ENCODE measurements at places on chromosomes 2 and 18.

DNA sequence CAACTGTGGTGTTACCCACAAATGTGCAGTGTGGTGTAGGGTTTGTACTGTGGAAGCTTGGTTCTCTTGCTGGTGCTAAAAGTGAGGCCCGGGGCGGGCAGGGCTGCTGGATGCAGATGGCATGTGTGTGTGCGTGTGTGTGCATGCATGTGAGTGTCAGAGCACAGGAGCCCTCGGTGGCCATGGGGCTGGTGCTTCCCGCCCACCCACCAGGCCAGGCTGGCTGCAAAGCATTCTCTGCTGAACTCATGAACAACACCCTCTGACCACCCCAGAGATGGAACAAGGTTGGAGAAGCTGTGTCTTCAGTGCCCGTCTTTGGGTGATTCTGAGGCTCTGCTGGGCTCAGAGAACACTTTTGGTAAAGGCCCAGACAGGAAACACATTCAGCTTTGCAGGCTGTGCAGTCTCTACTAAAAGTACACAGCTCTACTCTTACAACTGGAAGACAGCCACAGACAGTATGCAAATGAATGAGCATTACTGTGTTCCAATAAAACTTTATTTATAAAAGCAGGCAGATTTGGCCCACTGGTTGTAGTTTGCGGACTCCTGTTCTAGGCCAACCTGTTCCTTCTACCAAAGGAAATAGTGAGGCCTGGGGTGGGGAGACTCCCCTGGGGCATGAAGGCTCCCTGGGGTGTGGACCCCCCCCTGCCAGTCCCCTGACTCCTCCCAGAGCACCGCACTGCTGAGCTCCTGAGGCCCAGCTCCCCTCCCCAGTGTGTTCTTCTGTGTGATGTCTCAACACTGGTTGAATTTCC is 225.3 kb upstream of the HDAC4 start:
- DNase-seq: no peak

DNA sequence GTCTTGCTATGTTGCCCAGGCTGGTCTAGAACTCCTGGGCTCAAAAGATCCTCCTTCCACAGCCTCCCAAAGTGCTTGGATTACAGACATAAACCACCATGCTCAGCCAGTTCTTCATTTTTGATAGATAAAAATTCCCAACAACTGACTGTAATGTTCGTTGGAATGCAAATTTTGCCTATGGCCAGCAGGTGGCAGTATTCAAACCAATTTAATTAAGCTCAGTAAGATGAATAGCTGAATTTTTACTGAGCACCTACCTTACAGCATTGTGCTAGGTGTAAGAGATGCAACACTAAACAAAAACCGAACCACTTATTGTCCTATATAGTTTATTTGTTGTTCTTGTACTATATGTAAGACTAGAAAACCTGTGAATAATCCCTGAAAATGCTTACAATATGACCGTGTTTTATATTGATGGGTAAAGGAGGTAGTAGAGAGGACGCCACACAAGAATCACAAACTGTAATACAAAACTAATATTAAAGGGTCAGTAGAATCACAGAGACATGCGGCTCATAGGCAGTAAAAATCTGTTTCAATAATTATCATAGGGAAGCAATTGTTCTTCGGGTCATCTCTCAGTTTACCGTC is 8.2 kb upstream of the TMEM182 start:
- DNase-seq: no peak

- no peak for DNase-seq
Observed at GRCh38 chr2:84882414-84882738, 1.5 kb upstream of the TRABD2A start.

DNA sequence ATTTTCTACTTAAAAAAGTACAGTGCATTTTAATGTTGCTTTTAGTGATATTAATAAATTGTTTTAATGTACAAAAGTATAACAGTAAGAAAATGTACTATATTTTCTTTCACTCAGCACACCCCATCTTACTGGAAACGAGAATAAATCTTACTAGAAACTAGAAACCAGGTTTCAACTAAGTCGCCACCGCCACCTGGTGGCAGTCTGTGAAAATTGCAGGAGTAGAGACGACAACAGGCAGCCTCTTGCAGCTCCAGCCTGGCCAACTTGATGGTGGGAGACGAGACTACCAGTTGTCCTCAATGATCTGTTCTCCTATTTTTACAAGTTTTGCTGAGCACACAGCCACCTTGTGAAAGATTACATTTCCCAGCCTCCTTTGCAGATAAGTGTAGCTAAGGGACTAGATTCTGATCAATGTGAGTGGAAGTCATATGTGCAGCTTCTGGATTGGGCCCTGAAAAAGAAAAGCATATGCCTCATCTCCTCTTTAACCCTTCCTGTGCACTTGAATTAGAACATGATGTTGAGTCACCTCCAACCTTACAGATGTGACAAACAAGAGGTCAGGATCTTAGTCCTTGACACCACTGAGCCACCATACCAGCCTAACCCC is 8.7 kb downstream of the OTOF start:
- DNase-seq: no peak

DNA sequence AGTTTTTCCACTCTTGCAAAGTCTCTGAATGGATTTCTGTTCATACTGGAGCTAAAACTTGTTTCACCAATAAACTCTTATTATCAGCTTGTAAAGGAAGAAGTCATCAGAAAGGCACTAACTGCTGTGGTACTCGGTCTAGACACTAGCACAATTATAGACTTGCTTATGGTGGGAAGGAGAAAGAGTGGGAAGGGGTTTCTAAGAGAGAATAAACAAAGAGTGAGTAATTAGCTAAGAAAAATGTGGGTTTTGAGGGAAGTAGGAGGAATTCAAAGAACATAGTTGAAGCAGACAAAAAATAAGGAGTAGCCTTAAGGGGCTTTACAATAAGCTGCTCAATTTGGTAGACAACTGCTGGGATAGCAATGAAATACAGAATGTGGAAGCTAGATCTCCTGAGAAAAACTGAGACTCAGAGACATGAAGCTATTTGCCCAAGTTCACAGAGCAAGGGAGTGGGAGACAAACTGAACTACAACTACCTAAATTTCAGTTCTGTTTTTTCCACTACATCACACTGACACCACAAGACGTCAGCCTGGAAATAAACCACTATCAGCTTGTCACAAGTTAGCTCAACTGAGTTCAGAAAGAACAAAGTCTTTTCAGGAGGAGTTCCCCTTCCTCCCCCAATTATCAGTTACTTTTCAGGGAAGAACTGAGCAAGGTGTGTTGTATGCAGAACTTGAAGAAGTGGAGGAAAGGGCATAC is 59.7 kb downstream of the MAP4K3 start:
- no peak for DNase-seq
